ENCODE measurements at places on chromosomes 13 and 19.

- no peak for DNase-seq
Observed at GRCh38 chr13:66222926-66223325, 1007.2 kb downstream of the PCDH9 start.

DNA sequence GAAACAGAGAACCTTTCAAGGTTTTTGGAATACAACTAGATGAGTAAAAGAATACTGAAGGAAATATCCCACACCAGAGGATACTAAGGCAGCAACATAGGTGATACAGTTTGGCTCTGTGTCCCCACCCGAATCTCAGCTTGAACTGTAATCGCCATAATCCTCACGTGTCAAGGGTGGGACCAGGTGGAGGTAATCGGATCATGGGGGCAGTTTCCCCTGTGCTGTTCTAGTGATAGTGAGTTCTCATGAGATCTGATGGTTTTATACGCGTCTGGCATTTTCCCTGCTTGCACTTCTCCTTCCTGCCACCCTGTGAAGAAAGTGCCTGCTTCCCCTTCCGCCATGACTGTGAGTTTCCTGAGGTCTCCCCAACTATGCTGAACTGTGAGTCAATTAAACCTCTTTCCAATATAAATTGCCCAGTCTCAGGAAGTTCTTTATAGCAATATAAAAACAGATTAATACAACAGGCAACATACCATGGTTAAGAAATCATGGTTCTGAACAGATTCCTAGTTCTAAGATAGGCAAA lies 97.0 kb downstream of the ABCC4 start:
- DNase-seq, result no peak

- DNase-seq, result no peak
Observed at GRCh38 chr13:48977286-48977625, 1.5 kb downstream of the FNDC3A start.

DNA sequence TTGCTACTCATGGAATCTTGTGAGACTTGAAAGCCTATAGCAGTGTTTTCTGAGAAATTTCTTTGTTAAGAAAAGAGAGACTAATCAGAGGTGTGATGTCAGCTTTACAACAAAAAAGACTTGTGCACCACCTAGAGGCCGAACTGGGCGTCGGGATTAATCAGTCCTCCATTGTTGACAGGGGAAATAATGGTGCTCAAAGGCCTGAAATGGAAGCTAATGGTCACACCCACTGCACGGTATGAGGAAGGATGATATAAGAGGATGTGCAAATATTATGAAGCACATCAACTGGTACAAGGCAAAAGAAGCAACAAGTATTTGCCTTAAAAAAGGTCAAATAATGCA lies 480.2 kb upstream of the MIR17HG start:
- DNase-seq, result no peak

DNA sequence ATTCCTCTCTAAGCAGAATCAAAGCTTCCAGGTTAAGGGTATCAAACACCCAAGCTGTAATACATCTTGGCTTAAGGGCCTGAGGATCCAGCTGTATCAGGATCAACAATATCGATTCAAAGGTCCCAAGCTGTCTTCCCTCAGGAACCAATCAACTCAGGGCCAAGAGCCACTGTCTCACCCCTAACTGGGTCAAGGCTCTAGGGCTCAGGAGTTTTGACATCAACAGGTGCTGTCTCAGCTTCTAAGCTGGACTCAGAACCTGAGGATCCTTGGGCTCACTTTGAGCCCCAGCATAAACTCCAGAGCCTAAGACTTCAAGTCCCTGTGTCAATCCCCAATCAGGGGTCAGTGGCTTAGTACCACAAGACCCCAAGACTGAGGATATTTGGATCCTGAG lies 917 bp downstream of the FBXW9 start:
- DNase-seq, result no peak

DNA sequence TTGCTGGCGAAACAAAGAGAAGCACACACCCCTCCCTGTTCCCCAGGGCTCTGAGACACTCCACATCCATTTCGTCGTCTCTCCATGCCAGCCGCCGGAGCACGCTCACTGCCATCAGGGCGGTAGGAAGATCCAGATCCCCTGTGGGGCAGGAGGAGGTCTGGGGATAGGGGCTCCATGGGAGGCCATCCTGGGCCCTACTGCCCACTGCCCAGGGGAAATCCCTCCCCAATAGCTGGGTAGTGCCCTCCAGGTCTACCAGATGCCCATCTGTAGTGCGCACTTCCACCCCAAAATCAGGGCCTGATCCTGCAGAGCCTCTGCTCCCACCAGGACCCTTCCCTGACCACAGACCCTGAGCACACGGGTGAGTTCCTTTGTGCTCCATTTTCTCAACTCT lies 80.3 kb downstream of the EFNB2 start:
- DNase-seq, result no peak

DNA sequence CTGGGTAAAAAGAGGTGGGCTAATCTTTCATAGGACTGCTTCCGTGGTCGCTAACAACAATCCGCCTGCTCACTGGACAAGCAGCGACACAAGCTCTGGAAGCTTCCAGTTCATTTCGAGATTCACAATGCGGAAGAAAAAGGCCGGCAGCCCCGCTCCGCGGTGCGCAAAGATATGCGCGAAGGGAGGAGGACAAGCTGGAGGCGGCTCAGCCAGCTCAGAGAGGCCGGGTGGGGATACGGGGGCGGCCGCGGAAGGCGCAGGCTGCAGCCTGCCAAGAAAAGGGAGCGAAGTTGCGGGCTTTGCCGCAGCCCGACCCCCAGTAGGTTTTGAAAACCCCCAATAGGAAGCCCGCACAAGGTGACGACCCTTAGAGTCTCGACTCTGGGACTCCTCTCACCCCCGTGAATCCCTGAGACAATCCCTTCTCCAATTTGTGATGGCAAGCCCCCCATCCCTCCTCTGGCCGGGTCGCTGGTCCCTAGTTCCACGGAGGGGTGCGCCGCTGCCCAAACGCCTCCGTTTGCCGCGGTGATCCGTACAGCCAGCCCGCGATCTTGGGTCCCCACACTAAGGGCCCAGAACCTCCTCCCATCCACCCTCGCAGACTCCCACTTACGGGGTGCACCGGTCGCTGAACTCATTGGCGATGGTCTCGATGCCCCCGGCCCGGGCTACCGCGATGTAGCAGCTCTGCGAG lies 697 bp downstream of the HSPH1 start:
- DNase-seq, result peak; percentile 31

DNA sequence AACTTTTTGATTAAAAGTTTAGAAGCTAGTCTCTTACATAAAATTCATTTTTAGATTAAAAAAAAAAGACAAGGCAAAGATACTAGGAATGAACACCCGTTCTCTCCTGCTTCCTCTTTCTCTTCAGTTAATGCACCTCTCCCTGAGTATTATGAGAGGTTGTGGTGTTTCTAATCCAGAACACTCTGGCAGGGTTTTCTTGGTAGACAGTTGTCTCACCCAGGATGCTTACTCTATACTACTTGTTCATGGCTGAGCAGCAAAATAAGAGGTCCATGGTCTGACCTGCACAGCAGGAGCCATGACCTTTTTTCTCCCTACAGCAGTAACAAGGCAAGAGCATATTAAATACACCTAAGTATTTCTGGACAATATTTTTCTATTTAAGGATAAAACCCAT lies 62.0 kb downstream of the MICU2 start:
- no peak for DNase-seq

GRCh38 chr13:99657848-99658260 lies 156.6 kb downstream of the TM9SF2 start:
- DNase-seq, result peak; percentile 17

DNA sequence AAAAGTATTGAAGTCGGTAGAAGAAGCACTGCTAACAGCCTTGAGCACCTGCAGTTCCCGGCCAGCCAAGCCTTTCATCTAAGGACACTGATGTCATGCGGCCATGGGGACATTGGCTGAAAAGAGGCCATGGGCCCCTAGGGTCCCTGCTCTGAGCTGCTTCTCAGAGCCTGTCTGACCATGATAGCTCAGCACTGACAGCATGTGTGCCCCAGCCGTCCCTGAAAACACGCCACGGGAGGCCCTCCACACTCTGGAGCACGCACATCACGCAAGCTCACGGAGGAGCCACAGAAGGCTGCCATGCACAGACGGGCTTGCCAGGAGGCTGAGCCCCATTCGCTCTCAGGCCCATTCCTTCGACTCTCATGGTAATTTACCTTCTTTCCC lies 51.8 kb downstream of the MLLT1 start:
- no peak for DNase-seq

GRCh38 chr13:24500977-24501376 lies 11.6 kb downstream of the PARP4 start:
- DNase-seq, result no peak

- DNase-seq, result no peak
Observed at GRCh38 chr13:77800219-77800618, 102.7 kb downstream of the SLAIN1 start.

DNA sequence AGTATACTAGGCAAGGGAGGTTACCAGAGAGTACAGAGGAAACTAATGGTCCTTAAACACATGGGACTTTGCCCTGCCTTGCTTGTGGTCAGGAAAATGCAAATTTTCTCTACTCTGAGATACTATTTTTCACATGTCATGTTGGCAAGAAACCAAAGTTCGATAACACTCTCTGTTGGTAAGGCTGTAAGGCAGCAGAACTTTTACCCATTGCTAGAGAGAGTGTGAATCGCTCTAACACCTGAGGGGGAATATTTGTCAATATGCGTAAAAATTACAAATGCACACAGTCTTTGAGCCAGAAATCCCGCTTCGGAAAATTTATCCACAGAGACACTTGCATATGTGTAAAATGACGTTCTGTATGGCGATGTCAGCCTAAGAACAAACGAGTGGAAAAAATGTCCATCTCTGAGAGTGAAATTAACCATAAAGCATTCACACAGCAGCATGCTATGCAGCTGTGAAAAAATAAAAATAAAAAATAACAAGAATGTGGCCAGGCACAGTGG lies 9.5 kb upstream of the RFX1 start:
- no peak for DNase-seq

DNA sequence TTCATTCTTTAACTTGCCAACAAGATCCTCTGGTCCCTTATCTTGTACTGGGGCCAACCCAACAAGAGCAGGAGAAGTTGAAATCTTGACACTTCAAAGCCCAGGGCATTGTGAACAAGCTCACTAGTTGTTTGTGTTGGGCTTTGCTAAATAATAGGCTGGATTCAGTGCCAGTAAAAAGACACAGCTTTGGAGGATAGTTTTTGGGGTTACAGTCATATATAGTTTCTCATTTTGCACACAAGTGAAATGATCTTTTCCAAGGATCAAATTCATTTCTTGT lies 30.3 kb upstream of the LRCH1 start:
- DNase-seq, result no peak

Data from effector CD8-positive, alpha-beta T cell (primary cell).